EH (cell line): ENCODE measurements at places on chromosomes 12 and 14.

DNA sequence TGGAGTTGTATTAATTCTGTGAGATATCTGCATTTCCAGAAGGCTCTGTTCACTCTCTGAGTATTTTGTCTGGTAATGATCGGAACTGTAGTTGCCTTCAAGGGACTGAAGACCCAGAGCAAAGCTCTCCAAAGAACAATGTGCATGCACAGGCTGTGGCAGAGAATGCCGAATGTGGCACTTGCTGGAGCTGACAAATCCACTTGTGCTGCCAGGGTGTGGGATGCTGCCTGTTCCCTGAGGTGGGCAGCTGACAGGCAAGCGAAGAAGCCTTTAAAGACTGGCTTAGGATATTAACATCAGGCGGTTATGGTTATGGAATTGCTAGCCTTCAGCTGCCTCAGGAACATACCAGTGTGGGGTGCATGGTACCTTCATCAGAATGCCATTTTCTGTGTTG lies 419.9 kb upstream of the ATP2B1 start:
- DNase-seq: no peak

- DNase-seq: peak; percentile 34
These were observed 6.1 kb upstream of the AAAS start for GRCh38 chr12:53327435-53328042.

GRCh38 chr14:98169170-98169587 lies 1102.8 kb downstream of the BCL11B start:
- no peak for DNase-seq

DNA sequence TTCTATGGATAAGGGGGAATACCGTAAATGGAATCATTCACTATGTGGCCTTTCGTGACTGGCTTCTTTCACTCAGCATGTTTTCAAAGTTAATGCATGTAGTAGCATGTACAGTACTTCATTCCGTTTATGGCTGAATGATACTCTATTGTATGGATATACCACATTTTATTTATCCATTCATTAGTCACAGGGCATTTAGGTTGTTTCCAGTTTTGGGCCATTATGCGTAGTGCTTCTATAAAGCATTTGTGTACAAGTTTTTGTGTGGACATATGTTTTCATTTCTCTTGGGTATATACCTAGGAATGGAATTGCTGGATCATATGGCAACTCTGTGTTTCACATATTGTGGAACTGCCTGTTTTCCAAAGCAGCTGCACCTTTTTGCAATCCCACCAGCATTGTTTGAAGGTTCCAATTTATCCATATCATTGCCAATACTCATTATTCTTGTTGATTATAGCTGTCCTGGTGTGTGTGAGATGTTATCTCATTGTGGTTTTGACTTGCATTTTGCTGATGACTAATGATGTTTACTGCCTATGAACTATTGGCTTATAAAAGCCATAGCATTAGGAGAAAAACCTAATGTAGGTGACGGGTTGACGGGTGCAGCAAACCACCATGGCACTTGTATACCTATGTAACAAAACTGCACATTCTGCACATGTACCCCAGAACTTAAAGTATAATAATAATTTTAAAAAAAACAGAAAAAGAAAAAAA lies 45.5 kb downstream of the ATF7IP start:
- DNase-seq: peak; percentile 42

- DNase-seq: no peak
These were observed 157.0 kb downstream of the MYRFL start for GRCh38 chr12:69981881-69982475.

GRCh38 chr14:67432050-67432564 lies 20.1 kb upstream of the PLEK2 start:
- DNase-seq: peak; percentile 29
